ENCODE measurements at places on chromosomes 6 and 20.

- DNase-seq: no peak
These were observed 94.5 kb upstream of the PTPN1 start for GRCh38 chr20:50415516-50416268.

GRCh38 chr6:45174045-45174444 lies 154.1 kb upstream of the RUNX2 start:
- DNase-seq: no peak

DNA sequence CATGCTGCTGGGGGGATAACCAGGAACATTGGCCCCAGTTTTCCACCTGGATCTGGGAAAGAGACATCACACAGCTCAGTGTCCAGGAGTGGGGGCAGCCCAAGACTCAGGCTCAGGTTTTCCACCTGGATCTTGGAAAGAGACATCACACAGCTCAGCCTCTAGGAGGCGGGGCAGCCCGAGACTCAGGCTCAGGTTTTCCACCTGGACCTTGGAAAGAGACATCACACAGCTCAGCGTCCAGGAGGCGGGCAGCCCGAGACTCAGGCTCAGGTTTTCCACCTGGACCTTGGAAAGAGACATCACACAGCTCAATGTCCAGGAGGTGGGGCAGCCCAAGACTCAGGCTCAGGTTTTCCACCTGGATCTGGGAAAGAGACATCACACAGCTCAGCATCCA lies 361.6 kb downstream of the THBS2 start:
- DNase-seq: no peak

GRCh38 chr20:48096957-48097890 lies 311.9 kb upstream of the SULF2 start:
- no peak for DNase-seq

- DNase-seq: no peak
These were observed 95.9 kb downstream of the FYN start for GRCh38 chr6:111777357-111777756.
